ENCODE measurements at places on chromosomes 7 and 10.

DNA sequence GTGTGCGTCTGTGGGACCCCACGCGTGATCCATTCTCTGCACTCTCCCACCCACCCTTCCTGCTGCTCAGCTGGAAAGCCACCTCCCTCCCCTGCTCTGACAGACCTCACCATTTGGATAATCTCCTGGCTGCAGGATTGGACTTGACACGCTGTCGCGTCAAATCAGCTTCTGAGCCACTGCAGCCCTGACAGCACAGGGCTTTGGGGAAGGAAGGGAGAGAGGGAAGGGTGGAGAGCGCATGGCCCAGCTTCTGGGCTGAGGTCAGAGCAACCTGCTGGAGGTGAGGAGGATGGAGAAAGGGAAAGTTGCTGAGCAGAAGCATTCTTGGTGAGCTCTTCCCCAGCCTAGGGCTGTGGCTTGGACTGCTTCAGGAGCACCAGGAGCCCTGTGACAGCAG, 48.9 kb upstream of the LRRC4 start:
- no peak for DNase-seq

DNA sequence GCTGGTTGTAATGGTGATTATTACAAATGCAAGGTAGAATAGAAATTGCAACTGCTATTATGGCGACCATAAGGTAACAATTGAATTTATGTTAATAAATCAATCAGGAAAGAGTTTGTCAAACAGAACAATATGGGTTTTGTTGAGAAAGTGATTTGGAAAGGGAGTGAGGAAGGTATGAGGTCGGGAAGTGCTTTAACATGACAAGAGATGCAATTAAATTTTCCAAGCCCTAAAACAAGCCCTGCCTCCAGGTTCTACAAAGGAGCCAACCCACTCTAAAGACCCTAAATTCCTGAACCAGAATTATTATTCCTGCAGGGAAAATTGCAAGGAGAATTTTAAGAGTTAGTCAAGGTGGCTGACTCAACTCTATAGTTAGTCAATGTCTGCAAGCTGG, 363.7 kb downstream of the BMPER start:
- no peak for DNase-seq

- DNase-seq, result no peak
These were observed 71.9 kb downstream of the POT1 start for GRCh38 chr7:124857672-124858235.

- no peak for DNase-seq
These were observed 31.9 kb downstream of the LCOR start for GRCh38 chr10:96863922-96864543.

DNA sequence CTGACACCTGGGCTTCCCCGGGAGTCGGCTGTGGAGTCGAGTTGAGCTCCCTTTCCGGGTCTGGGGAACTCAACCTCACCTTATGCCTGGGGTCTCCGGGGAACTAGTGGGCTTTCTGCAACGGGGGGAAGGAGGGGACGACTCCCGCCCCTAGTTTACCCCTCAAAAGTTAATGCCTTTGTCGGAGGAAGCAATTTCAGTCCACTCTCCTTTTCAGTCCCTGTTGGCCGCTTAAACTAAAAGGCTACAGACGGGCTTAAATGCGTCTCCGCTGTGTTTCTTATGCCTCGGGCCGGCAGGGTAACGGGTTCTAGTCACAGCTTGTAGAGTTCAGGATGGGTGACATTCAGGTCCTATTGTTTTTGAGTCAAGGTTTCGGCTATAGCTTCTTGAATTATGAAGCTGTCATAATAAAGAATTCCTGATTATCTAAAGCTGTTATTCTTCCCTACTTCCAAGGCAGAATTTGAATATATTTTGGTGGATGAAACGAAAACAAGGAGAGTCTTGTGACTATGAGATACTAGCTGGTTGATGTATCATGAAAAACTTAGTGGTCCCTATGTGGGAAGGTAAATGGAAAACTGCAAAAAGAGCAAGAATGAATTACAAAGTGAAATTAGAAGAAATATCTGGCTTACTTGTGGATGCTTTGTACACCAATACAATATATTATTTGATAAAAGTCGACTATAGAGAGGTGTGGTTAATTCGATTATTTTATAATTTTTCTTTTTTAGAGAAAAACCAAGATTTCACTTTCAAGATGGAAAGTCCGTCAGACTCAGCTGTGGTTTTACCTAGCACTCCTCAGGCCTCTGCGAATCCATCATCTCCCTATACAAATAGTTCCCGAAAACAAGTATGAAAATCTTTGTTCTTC, 495 bp downstream of the SFR1 start:
- no peak for DNase-seq

DNA sequence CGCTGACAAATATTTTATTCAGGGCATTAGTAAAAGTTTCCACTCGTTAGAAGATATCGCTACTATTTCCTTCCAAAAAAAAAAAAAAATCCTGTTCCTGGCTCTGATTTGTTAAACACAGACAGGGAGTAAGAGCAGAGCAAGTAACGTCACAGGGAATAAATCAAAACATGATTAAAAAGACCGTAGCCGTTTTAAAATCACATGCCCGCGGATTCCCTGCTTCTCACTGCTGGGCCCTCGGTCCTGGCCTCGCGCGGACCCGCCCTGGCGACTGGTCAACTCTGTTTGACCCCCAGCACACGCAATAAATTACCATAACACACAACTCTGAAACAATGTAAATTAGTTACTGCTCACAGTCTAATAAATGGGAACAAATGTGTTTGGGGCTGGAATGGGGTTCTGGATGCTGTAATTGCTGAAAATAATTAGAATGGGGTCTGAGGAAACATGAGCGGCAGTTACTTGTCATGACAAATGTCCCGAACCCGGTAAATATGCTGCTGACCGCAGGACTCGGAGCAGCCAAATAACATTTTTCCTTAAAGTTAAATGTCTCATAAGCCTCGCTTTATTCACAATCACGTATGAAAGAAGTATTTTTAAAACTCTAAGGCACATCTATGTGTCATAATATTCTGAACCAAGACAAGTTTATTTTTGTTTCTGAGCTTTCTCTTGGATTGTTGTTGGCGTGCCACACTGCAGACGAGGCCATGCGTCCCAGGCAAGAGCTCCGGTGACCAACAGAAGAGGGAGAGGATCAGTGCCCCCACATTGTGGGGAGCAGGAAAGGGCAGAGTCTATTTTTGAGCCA, 17.9 kb downstream of the EBF3 start:
- no peak for DNase-seq

DNA sequence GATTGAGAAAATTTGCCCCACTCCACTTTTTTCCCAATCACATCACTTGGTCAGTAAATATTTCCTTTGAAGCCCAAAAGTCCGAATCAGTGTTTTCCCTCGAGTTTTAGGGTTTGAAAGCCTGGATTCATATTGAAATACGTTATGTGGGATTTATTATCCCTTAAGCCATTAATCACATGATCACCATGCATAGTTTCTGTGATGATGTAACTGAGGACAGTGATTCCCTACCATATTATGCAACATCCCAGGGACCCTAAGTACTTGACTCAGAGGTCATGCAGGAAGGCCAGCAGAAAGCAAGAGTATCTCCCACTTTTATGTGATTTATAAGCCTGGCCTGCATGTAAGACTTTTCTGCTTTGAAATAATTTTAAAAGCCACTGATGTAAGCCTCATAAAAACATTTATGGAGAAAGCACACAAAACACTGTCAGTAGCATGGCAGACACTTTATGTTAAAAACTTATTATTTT, 630.6 kb upstream of the ZWINT start:
- no peak for DNase-seq
